ENCODE measurements at places on chromosomes 7 and 10.

GRCh38 chr7:25259487-25260243 lies 31.4 kb upstream of the NPVF start:
- DNase-seq: peak; percentile 42

DNA sequence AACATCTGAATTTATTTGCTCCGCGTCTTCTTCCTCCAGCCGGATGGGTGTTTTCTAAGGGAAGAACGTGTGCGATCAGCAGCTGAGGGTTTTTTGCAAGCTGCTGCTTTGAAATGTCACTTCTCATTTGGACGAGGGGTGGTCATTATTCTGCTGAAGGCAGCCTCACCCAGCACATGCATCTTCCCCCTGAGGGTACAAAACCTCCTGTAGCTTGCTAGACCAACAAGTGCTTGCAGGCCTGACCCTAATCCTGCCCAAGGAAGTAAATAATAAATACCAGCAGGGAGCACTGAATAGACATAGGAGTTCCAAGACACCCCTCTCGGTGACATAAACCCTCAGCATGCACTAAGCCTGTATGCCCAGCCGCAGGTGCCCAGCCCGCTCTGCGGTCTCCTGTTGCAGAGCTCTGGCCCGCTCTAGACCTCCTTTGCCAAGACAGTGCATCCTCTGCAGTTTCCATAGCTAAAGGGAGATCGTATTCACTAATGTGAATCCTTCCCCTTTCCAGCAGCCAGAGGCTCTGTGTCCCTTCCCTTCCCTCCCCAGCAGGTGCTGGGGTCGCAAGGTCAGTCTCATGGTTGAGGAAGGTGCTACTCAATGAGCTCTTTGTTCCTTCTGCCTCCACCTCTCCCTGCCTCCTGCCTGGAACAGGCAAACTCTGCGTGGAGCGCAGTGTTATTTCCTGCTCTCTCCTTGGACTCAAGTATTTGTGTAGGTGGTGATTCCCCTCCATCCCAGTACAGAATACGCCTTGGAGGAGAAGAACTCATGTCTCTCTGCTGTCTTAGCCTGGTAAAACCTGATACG lies 36.6 kb downstream of the SBDS start:
- no peak for DNase-seq

GRCh38 chr7:42278344-42278743 lies 41.3 kb upstream of the GLI3 start:
- DNase-seq: no peak

DNA sequence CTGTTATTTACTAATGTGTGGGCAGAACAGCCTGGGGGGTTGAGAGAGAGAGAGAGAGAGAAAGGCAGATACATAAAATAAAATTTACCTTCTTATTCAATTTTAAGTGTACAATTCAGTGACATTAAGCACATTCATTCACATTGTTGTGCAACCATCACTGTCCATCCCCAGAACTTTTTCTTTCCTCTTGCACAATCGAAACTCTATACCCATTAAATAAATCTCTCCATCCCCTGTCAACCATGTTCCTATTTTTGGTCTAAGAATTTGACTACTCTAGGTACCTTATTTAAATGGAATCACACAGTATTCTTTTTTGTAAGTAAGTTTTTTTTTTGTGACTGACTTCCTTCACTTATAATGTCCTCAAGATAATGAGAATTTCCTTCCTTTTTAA lies 181.6 kb downstream of the SND1 start:
- DNase-seq: no peak

Data from stimulated activated CD4-positive, alpha-beta T cell treated with anti-CD3 and anti-CD28 coated beads, Interleukin-1b, Interleukin-23, amount 100 ng/mL, for 1 hour (primary cell).